ENCODE measurements at places on chromosomes 6 and 20.

DNA sequence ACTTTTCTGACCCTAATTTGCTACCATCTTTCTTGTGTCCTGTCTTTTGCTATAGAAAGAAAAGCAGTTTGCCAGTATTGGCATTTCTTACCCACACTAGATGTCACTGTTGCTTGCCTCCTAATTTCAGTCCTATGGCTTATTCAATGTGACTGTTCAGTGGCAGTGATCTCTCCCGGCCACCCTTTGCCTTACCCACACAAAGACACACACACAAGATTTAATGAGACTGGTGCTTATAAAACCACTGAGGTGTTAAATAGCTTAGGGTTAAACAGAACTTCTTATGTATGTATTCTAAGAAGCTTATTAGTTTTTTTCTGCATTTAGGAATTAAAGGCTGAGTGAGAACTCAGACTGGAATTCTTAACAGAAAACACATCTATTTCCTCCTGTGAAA, 233.6 kb upstream of the ASCC3 start:
- DNase-seq = peak; percentile 33

GRCh38 chr6:50849796-50850180, 31.1 kb downstream of the TFAP2B start:
- no peak for DNase-seq

- no peak for DNase-seq
These were observed 99.9 kb upstream of the MYL9 start for GRCh38 chr20:36441416-36441815.

- DNase-seq = no peak
These were observed 3.5 kb upstream of the SLC22A2 start for GRCh38 chr6:160261991-160262680.

- no peak for DNase-seq
These were observed 3.4 kb upstream of the ZHX3 start for GRCh38 chr20:41320976-41321375.

DNA sequence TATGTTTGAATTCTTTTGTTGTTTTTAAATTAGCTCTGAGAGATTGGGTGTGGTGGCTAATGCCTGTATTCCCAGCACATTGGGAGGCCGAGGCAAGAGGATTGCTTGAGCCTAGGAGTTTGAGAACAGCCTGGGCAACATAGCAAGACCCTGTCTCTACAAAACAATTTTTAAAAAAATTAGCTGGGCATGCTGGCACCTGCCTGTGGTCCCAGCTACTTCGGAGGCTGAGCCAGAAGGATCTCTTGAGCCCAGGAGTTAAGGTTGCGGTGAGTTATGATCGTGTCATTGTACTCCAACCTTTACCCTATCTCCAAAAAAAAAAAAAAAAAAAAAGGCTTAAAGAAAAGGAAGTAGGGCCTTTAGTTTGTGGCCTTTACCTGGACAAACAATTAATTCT, 22.9 kb downstream of the DHX35 start:
- no peak for DNase-seq

DNA sequence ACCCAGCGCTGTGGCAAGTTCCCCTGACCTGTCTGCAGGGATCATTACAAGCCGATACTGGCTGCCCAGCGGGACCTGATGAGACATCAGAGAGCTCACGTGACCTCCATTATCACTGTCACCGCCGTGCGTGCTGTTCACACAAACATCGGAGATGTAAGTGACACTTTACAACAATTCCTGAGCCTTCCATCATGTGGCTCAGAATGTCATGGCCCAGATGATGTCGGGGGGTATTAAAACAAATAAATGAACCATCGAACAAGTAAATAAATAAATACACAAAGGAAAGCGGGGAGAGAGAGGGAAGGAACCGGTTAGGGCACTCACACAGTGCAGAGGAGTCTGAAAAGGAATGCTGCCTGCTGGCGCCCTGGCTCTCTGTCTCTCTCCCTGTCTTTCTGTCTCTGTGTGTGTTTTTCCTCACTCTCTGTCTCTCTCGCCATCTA, 195.1 kb downstream of the BMP7 start:
- no peak for DNase-seq

GRCh38 chr20:63107449-63108200, 100.9 kb upstream of the BHLHE23 start:
- no peak for DNase-seq

DNA sequence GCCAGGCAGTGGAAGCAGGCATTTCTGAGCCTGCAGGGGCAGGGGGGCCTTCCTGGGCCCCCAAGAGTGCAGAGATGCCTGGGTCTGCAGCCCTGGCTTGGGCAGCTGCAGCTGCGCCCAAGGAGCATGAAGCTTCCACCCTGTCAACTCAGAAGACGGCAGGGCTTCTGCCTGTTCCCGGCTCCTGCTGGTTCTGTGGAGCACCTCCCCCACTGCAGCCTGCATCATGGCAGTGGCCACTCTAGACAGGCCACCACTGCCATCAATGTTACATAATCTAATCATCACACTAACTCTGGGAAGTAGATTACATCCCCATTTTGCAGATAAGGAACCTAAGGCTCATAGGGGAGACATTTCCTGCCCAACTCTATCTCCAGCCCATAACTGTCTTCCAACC, 21.1 kb upstream of the TOP1 start:
- no peak for DNase-seq
